Activated T-helper 9 cell treated with anti-CD3 and anti-CD28 coated beads, Interleukin-2, amount 50 U/mL, for 16 hours (primary cell): ENCODE measurements at places on chromosomes 5 and 9.

- no peak for DNase-seq
Observed at GRCh38 chr5:113806250-113806649, 292.8 kb downstream of the YTHDC2 start.

DNA sequence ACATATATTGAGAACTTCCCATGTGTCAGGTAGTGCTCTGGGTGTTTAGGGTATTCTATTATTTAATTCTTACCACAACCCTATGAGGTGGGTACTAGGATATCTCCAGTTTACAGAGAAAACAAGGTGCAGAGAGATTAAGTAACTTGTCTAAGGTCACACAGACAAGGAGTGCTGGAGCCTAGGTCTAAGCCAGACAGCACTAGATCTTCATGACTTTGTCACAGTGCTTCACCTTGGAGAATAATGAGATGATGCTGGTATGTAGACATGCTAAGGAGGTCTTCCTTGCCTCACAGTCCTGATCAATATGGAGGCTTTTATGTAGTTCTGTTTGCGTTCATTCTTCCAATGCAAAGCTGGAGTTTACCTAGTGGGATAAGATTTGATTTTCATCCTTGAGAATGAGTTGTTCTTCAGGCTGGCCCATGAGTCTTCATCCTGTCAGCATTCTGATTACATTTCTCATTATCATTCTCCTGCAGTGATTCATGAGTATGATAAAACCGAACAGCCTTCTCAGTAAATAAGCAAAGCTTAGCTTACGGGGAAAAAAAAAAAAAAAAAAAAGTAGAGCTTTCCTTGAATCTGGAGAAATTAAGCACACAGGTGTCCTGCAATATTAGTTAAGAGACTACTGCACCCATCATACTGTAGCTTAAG is 176.3 kb downstream of the C9orf152 start:
- no peak for DNase-seq

DNA sequence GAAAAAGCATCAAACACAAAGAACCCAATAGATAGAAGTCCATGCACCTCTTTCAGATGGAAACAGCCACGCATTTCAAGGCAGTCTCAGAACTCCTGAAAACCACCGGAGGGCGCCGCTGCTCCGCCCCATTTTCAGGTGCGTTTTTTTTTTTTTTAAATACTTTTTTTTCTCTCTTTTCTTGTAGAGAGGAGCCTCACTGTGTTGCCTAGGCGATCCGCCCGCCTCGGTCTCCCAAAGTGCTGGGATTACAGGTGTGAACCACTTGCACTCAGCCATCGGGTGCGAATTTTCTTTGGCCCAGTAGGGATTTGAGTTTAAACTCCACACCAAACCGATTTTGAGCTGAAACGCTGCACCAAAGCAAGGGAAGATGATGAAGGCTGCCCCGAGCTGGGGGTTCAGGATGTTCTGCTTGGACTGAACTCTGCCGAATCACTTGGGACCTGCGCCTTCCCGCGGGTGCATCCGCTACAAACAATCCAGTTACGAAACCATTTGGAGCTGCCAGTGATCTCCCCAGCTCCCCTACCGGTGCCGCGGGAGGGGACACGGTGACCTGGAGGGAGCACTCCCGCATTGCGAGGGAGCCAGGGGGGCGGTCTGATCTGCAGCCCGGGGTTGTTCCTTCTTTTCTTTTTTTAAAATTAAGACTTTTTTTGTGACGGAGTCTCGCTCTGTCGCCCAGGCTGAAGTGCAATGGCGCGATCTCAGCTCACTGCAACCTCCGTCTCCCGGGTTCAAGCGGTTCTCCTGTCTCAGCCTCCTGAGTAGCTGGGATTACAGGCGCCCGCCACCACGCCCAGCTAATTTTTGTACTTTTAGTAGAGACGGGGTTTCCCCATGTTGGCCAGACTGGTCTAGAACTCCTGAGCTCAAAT is 1.4 kb downstream of the PTGR1 start:
- DNase-seq: peak; percentile 27

GRCh38 chr5:123814801-123815470 is 303.0 kb downstream of the CSNK1G3 start:
- DNase-seq: no peak

GRCh38 chr5:157602505-157602904 is 26.9 kb upstream of the ADAM19 start:
- peak; percentile 32 for DNase-seq

DNA sequence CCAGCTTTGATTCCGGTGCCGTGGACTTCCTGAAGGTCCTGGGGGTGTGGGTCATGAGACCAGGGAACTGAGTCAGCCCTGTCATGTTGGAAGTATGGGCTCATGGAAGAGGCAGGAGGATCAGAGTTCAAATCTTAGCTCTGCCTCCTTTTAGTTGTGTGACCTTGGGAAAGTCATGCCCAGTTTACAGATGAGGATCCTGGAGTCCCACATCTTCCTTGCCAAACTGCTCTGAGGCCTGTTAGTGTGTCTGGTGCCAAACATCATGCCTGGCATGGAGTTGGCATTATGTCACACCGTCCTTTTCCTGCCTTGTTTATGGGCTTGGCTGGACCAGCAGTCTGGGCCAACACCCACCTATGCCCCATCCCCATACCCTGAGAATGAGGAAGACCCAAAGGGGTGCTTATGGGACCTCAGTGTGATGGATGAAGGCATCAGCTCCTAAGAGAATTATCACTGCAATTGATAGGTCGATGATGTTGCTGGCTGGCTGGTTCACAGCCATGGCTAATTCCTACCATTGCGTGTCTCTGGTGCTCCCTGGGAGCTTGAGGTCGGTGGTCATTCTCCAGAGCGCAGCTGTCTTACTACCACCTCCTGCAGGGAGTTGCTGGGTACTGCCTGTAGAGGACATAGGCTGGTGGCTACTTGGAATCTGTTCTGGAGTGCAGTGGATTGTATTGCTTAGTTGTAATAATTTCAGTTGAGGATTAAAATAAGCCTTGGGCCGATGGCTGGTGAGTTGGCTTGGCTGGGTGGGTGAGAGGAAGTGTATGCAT is 140.5 kb upstream of the PITX1 start:
- DNase-seq: no peak
